ENCODE measurements at places on chromosomes 4 and X.

- no peak for DNase-seq
Observed at GRCh38 chrX:18733287-18733686, 25.8 kb downstream of the PPEF1 start.

DNA sequence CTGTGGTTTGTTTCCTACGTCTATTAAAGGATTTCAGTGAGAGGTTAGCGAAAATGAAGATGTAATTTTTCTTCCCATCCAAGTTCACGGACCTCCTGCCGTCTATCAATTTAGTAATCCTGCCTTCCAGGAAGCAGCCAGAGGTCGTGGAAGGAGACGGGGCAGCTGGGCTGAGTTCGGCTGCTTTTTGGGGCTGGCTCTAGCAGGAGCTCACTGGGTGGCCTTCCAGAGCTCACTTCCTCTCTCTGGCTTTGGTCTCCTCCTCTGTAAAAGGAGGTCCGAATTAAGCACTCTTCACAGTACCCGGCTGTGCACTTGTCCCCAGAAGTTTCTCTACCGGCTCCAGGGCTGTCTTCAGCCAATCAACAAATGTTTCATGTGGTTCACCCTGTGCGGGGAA lies 295.4 kb downstream of the BCOR start:
- DNase-seq: no peak

- no peak for DNase-seq
Observed at GRCh38 chrX:37638047-37638446, 47.5 kb upstream of the XK start.

GRCh38 chr4:39114436-39114835 lies 52.4 kb downstream of the KLHL5 start:
- DNase-seq: no peak

GRCh38 chr4:93719552-93719951 lies 109.0 kb upstream of the ATOH1 start:
- no peak for DNase-seq

DNA sequence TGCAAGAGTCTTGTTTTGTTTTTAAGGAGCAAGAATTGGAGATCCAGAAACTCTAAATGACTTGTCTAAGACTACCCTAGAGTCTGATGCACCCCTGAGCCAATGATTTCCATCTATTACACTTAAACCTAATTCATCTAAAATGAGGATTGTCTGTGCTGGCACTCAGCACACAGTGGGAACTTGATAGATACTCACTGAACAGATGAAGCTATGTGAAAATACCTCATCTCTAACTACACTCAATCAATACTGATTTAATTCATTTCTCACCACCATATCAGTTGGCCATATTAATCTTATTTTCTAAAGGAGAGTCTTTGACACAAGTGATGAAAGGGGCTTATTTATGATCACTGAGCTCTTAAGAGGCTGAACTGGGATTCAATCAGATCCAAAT lies 262.1 kb downstream of the HS3ST1 start:
- no peak for DNase-seq

GRCh38 chrX:4435905-4436304 lies 722.5 kb upstream of the PRKX start:
- no peak for DNase-seq

GRCh38 chrX:21375708-21376009 lies 1.4 kb downstream of the CNKSR2 start:
- peak; percentile 56 for DNase-seq

DNA sequence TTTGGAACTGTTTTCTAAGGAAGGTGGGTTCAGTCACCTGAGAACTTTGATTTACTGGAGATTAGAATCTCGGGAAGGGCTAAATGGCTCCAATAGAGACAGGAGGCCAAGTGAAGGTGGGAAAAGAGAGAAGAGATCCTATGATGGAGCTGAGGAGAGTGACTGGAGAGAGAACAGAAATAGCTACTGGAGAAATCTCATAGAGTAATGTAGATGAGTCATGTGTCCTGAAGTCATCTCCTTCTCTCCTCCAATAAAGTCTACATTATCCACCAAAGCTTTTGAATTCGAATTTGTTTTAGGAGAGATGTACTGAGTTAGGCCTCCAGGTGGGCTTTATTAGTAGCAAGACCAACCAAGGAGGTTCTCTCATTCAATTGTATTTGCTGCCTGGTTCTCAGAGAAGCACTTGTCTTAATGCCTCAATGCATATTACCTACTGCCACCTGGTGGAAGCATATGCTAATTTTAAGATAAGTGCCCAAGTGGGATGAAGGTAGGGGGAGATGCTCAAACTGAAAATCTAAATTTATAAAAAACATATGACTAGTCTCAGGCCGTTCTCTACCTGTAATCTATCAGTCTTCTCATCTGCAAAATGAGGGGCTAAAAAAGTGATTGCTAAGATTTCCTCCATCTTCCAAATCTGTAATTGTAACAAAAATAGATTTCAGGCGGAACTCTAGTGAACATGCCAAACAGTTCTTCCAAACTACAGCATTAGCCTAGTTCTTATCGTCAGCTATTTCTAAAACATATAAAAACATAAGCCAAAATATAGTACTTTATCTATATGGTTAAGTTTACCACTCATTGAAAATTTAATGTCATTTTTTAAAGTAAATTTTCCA lies 24.4 kb downstream of the TXK start:
- peak; percentile 36 for DNase-seq

DNA sequence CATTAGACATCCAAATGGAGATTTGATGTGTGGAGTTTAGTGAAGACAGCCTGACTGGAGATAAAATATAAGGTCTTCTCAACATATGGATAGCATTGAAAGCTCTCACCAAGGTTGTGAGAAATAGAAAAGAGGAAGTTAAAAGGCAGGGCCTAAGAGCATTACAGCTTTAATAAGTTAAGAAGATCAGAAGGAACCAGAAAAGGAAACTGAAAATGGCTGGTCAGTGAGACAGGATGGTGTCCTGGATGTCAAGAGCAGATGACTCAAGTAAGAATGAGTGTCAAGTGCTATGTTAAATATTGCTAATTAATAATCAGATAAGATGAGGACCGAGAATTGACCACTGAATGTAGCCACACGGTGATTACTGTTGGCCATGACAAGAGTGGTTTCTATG lies 642.9 kb downstream of the STPG2 start:
- no peak for DNase-seq

GRCh38 chr4:156169011-156169410 lies 215.3 kb upstream of the CTSO start:
- peak; percentile 44 for DNase-seq

DNA sequence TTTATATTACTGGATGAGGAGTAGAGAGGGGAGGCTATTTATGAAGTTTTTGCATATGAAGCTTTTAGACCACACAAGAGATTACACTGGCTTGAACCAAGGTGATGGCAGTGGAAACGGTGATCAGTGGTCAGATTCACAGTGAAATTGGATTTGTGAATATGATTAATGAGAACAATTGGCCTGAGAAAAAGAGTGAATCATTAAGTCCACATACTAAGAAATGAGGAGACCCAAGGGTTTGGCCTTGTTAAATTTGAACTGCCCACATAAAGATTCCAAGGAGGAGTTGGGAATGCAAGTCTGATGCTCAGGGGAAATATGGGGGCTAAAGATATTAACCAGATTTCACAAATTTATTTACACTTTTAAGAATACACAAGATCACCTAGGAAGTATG lies 155.3 kb upstream of the ADGRL3 start:
- no peak for DNase-seq

DNA sequence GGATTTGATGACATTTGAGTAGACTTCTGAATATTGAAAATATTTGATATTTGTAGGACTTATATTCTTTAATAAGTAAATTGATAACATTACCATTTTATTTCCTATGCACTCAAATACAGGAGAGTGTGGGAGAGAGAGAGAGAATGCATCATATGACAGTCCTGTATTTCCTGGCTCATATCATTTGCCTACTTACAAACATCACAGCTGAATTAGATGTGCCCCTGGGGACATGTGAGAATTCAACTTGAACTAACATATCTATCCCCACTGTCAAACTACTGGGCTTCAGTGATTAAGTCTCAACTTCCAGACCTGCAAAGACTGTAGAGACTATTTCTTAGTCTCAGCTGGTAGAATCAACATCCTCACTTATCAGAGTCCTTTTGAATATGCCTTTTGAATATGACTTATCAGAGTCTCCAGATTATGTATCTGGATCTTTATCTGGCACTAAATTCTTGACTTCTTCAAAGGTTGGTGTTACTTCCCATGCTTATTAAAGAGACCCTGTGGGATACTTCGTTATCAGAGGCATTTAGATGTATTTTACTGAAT lies 75.5 kb downstream of the PABPC4L start:
- DNase-seq: no peak

- no peak for DNase-seq
Observed at GRCh38 chr4:54554339-54554990, 103.3 kb upstream of the KIT start.

- DNase-seq: no peak
Observed at GRCh38 chr4:129603241-129603931, 507.4 kb downstream of the C4orf33 start.

- peak; percentile 41 for DNase-seq
Observed at GRCh38 chr4:78056265-78057129, 626 bp upstream of the FRAS1 start.

- no peak for DNase-seq
Observed at GRCh38 chrX:17606231-17606630, 131.1 kb upstream of the SCML1 start.

- peak; percentile 1 for DNase-seq
Observed at GRCh38 chrX:40043895-40044294, 53.9 kb downstream of the BCOR start.

- DNase-seq: no peak
Observed at GRCh38 chr4:185721190-185722028, 90.6 kb downstream of the SORBS2 start.

- no peak for DNase-seq
Observed at GRCh38 chr4:25786497-25787065, 76.2 kb downstream of the SEL1L3 start.

- no peak for DNase-seq
Observed at GRCh38 chr4:55634417-55635128, 1.5 kb downstream of the NMU start.

DNA sequence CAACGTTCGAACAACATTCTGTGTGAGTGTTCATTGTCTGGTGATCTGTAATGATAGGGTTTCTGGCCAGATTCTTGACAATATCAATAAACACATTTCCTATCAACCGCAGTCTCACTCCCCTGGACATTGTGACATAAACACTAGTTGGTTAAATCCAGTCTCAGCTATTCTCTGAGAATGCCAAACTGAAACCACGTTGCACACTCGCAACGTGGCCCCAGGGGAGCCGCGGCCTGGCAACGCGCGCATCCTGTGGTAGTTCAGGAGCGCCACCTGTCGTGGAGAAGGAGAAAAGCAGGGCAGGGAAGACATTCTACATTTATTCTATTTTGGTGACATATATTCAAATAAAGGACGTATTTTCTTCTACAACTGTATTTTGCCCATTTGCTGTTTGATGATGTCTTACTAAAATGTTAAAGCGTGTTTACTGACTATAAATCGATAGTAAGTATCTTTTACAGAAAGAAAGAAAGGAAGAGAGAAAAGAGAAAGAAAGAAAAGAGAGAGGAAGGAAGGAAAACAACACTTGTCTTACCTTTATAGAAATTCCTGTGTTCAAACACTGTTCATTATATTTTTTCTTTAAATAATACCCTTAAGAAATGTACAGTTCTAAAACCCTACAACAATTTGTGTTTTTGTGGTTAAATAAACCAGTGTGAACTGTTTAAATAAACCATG lies 738.3 kb upstream of the FRG1 start:
- DNase-seq: no peak

DNA sequence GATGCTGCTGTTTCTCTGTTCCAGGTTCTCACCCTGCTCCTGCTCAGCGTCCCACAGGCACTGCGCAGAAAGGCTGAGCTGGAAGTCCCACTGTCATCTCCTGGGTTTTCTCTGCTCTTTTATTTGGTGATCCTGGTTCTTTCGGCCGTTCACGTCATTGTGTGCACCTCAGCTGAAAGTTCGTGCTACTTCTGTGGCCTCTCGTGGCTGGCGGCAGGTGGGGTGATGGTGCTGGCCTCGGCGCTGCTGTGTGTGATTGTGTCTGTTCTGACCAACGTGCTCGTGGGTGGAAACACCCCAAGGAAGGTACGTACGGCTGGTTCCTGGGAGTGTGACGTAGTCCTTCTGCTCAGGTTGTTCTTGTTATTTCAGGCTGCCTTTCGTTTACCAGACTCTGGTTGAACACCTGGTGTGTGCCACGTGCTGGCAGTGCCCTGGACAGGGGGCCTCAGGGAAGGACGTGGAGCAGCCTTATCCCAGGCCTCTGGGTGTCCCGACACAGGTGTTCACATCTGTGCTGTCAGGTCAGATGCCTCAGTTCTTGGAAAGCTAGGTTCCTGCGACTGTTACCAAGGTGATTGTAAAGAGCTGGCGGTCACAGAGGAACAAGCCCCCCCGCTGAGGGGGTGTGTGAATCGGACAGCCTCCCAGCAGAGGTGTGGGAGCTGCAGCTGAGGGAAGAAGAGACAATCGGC lies 22.8 kb downstream of the PIGG start:
- no peak for DNase-seq

GRCh38 chrX:154712781-154713740 lies 37.8 kb downstream of the GAB3 start:
- peak; percentile 35 for DNase-seq

GRCh38 chr4:11130195-11130970 lies 298.3 kb downstream of the HS3ST1 start:
- peak; percentile 74 for DNase-seq

DNA sequence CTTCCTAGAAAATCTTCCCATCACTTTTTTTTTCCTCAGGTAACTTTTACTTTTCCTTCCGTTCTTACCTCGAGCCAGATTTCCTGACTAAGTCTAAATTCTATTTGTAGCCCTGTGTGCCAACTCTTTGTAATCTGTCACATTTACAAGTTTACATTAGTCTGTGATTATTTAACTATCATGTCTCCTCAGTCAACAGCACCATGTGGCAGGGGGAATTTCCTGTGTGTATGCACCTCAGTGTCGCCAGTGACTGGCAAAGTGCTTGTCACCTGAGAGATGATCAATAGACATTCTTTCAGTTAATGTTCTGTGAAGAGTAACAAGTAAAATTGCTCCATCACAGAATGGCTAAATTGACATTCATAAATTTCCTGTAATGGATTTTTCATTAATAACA lies 468.5 kb downstream of the PDGFC start:
- no peak for DNase-seq

GRCh38 chr4:153426207-153426885 lies 39.8 kb upstream of the TMEM131L start:
- DNase-seq: no peak

DNA sequence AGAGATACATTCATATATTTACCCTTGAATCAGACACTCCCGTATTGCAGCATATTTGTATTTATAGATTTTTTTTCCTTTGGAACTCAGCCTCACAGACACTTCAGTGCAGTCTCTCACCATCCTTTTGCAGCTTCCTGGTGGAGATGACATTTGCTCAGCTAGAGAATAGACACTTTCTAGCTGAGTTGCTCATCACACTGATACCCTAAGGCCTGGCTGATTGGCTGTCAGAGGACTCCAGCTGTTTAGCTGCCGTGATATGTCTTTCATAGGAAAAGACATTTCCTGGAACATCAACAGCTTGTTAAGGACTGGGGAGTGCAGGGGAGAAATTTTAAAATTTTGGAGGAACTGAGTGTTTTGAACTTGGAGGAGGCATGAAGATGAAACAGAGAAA lies 429.6 kb downstream of the SMARCA1 start:
- DNase-seq: no peak

GRCh38 chr4:26003056-26003455 lies 89.0 kb downstream of the SMIM20 start:
- DNase-seq: no peak

- DNase-seq: no peak
Observed at GRCh38 chr4:139042981-139043460, 27.4 kb downstream of the NOCT start.
